ENCODE measurements at places on chromosomes 5 and 9.

- no peak for DNase-seq
These were observed 75.3 kb downstream of the PIK3R1 start for GRCh38 chr5:68290847-68291246.

GRCh38 chr9:129748249-129748648, 4.6 kb downstream of the PTGES start:
- no peak for DNase-seq

DNA sequence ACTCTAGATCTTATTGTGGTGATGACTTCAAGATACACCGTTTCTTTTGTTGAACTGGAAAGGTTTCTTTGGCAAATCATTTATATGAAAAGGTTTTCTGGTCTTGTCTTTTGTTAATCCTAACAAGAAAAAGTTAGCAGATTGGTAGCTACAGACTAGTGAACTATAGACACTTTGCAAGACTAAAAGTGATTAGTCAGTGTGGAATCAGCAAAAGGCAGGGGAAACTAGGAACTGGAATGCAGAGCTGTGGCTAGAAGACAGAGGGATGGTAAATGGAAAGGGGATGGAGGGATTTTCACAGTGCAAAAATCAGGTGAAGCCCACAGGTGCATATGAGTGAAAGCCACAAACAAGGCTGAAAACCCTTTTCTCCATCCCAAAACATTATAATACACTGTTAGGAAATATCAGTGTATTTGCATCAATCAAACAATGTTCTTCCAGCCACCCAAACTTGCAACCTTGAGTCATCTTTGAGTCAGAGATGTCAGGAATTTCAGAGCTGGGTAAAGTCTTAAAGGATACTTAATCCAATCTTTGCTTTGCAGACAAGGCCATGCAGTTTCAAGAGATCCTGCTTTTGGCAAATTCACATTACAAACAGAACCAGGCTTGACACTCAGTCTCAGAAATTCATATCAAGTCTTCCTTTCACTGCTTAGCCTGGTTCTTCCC, 52.7 kb downstream of the PLK2 start:
- peak; percentile 77 for DNase-seq

DNA sequence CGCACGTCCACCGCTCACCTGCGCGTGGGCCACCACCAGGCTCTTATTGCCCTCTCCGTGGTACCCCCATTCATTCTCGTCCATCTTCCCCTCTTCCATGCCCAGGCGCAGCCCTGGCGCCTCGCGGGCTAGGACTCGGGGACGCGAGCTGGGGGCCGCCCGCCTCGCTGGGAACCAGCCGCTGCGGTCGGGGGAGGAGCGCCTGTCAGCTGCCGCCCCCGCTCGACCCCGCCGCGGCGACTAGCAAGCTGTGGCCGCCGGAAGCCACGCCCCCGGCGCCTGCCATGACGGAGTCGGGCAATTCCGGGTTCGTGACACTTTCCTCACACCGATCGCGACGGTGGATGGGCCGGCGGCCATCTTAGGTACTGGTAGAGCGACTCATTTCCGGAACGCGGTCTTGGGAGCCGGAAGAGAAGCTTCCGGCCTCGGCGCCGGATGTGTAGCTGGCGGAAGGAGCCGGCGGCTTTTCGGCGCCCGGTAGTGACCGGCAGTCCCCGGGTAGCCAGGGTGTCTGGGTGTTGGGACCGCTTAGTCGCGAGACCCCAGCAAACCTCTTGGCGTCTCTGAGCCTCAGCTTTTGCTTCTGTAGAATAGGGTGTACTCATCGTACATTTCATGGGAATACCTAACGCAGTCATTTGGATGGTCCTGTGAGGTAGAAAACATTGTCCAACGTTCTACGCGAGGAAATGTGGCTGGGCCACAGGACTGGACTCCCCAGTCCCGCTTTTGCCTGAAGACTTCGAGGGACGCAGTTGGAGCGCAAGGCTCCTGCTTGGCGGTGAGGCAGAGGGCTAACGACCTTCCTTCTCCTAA, at the start of gene IPPK:
Gene IPPK, minus strand, starts transcription at position 242 of the 819 bp plus-strand sequence. Its CDS starts 143 bp downstream, at position 99.
- peak; percentile 98 for DNase-seq

GRCh38 chr9:70081120-70081495, 37.5 kb downstream of the MAMDC2 start:
- DNase-seq: no peak

DNA sequence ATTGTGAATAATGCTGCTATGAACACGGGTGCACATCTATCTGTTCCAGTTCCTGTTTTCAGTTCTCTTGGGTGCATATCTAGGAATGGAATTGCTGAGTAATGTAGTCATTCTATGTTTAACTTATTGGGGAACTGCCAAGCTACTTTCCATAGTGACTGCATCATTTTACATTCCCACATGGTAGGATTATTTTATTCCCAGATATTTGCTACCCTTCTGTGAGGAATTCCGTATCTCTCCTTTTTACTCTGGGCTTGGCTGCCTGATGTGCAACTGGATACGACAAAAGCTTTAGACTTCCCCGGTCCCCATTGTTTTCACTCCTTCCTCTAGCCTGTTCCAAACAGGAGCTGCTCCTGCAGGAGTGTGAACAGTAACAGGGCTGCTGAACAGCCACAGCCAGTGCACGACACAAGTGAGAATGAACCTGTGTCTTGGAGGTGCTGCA, 7.2 kb downstream of the TAS2R1 start:
- peak; percentile 76 for DNase-seq

DNA sequence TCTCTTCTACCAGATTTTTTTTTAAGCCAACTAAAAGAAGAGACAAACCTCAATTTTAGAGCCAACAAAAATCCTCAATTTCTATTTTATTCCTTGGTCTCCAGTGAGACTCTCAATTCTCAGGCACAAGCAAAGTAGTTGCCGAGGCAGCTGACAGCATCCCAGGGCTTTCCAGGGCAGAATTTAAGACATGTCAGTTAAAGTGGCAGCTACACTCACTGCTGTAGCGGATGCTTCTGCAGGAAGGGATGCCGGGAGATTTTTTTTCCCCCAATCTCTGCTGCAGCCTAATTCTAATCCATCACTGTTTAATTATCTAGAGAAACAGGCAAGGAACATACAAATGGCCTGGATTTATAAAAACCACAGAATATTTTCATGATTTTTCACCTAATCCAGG, 57.0 kb downstream of the TTC39B start:
- no peak for DNase-seq

DNA sequence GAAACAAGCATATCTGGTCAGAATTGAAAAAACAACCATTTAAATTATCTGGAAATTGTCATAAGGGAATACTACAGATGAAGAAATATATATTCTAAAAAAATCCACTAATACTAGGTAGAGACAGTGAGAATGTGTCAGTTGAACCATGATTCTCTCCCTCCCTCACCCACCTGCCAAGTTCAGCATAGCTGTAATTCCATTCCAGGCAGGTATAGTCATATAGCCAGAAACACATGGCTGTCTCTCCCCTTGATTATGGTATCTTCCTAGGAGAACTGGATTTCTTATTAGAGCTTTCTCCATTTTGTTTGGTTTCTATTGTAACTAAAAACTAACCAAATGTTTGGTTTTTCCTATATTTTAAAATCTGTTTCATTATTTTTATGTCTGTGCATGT, 509.2 kb downstream of the CDH10 start:
- no peak for DNase-seq

- no peak for DNase-seq
These were observed 3.7 kb downstream of the GRM6 start for GRCh38 chr5:178991190-178992145.

DNA sequence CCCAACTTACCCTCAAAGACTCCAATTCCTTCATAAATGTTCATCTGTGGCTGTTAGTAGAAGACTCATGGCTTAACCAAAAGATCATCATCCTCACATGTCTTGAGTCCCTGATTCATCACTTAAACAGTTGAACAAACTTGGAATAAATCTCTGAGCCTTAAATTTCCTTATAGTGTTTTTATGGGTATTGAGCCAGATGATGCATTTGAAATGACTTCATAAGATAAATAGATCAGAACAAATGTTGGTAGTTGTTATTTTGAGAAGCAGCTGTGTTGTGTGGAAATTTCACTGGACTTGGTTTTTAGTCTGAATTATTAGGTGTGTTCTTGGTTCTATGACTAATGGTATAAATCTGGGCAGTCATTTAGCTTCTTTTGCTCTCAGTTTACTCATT, 236.2 kb downstream of the NNT start:
- DNase-seq: peak; percentile 86

DNA sequence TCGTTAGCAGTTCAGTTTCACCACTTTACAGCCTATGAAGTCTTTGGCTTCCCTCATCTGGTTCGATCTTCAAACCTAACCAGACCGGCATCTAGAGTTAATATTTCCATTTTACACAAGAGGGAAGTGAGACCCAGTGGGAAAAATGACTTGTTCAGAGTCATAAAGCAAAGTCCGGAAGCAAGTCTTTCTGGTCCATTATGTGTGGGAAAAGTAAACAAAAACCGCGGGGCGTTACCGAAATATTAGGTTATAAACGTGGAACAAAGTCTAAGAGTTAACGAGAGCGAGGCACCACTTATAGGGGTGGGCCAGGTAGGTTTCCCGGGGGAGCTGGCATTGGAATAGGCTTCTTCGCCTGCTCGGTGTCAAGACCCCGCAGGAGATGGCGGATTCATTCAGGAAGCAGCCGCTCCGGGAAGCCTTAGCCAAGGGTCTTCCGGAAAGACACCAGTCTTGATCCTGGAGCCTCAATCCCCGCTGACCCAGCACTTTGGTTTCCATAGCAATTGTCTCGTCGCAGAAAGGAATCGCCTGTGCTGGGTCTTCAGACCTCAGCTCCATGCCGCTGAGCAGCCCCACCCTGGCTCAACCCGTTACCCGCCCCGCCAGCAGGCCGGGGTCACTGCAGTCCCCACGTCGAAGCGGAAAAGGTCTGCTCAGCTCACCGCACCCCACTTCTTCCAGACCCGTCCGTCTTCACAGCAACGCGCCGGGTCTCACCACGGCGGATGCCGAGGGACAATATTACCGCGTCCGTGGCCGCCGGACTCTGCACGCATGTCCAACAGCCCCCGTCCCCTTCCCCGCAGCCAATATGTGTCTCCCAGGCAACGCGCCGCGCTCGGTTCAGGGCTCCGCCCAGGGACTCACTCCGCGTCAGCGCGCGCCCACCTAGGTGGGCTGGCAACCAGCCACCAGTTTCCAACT, at the start of gene C5orf52:
Gene C5orf52, plus strand, starts transcription at position 872 of the 930 bp plus-strand sequence. CDS start 82 bp downstream, outside the sequence.
- peak; percentile 8 for DNase-seq

GRCh38 chr9:130128251-130128650, 44.0 kb upstream of the NCS1 start:
- DNase-seq: no peak

DNA sequence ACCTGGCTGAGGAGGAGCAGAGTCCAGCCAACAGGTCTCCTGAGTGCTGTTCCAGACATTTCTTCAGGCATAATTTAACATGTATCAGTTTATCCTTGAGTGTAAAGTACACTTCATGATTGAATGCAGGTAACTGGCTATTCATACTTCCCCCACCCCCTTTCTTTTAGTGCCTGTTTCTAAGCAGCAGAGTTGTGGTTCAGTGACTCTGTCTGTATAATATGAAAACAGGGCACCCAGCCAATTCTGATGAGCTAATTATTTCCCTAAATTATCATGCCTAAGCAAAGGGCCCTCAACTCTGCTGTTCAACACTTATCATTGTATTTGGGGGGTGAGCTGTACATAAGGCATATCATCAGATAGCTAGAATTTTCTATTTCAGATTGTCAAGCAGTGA, 51.9 kb upstream of the ZSWIM6 start:
- peak; percentile 78 for DNase-seq

- no peak for DNase-seq
These were observed 15.3 kb downstream of the ASS1 start for GRCh38 chr9:130459941-130460669.

Data from AG10803 (cell line).